ENCODE measurements at places on chromosomes 6 and 20.

DNA sequence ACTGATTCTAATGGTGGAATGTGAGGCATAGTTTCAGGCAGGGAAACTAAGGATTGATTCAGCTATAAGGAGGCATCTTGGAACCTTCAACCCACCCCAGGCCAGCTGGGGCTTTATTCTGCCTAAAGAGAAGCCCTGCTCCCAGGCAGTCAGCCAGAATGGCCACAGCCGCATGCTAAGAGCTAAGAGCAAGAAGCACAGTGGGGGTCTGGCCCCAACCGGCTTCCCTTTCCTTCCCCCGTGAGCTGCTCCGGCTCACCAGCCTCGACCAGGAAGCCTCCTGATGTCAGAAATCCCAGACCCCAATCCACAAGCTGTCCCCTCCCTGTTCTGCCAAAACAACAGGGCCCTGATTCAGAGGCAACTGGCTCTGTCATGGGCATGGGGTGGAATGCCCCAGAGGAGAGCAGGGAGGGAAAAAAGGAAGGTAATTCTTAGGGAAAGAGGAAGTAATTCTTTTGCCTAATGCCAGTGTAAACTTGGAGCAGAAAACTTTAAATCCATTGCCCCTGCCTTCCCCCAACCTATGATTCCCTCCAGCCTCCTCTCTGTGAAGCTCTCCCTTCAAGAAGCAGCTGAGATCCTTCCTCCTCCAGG, 6.9 kb downstream of the GRM4 start:
- DNase-seq = no peak

- no peak for DNase-seq
These were observed 344.7 kb downstream of the CDH26 start for GRCh38 chr20:60302875-60303274.

GRCh38 chr6:7252390-7252789, 60.6 kb downstream of the SSR1 start:
- no peak for DNase-seq

- no peak for DNase-seq
These were observed 88.8 kb downstream of the GMPR start for GRCh38 chr6:16326971-16327776.

GRCh38 chr6:45625191-45625664, 247.5 kb upstream of the SUPT3H start:
- DNase-seq = no peak

GRCh38 chr6:104459543-104459942, 400.2 kb downstream of the HACE1 start:
- no peak for DNase-seq

GRCh38 chr6:49384904-49385303, 78.1 kb downstream of the MMUT start:
- DNase-seq = no peak

- DNase-seq = no peak
These were observed 83.2 kb downstream of the LAMP5 start for GRCh38 chr20:9597547-9597946.

DNA sequence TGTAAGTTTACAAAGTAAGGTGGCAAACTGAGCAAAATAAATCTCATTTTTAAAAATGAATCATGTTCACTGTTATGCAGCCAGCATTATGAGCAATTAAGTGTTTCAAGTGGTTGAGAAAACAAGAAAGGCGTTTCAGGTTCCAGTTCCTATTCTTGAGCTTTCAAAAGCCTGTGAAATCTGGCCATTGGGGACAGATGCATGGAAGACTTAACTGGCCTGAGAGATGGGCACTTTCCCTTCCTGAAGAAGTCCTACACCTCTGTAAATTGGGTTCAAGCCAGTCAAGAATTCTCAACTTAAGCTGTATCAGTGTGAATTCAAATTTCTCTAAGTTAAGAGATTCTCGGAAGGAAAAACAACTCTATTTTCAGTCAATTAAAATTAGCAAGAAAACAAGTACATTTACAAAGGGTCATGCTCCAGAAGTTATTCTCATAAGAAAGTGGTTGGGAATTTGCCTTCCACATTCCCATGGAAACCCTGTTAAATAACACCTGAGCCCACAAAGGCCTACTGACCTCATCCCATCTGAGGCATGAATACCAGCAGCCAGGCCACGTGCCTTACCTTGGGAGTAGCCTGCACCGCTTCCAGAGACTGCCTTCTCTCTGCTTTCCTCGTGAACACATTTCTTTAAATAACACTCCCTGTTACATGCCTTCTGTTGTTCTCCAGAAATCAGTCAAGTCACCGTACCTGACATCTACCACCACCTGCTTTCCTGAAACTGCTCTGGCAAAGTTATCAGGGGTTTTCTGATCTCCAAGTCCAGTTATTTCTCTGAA, 19.4 kb downstream of the MAP3K5 start:
- no peak for DNase-seq

DNA sequence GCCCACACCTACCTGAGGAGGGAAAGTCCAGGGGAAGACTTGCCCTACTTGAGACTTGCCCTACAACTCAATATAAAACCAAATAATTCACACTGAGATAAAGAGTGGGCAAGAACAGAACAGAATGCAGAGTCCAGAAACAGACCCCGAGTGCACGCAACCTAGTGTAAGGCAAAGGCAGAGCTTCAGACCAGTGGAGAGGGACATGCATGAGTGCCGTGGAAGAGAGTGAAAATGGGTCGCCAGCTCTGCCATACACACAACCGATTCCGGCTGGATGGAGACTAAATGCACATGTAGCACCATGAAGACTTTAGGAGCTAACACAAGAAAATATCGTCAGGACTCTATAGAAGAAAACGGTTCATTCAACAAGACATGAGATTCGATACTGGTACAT, 58.8 kb upstream of the CST7 start:
- DNase-seq = no peak

- no peak for DNase-seq
These were observed 62.7 kb upstream of the SULF2 start for GRCh38 chr20:47847884-47848485.

DNA sequence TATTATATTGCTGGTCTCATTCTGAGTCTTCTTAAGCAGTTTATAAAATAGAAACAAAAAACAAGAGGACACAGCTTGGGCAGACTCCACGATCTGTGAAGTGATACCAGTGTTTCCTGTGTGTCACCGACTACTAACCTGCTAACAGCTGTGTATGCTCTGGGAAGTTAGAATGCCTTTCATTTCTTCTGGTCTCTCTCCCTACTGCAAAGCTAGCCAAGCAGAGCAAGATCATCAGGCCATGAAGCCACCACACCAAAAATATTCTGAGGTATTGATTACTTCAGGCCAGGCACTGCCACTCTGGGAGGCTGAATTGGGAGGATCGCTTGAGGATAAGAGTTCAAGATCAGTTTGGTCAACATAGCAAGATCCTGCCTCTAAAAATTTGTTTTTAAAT, 46.9 kb upstream of the SMIM29 start:
- DNase-seq = no peak

DNA sequence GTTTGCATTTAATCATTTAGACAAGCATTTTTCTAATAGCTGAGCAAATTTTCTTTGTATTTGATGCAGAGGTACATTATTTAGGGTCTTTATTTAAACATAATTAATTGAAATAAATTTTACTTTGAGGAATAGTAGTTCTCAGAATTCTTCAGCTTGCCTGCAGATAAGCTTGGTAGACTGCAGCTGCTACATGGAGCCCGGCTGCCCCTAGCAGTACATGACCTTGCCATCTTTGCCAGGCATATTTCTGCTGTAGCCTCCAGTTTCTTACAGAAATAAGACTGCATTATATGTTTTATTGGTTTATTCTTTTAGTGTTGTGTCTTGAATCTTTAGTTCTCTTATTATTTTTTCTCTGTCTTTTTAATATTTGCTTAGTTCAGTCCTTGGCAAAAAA, 396.8 kb downstream of the QKI start:
- no peak for DNase-seq

DNA sequence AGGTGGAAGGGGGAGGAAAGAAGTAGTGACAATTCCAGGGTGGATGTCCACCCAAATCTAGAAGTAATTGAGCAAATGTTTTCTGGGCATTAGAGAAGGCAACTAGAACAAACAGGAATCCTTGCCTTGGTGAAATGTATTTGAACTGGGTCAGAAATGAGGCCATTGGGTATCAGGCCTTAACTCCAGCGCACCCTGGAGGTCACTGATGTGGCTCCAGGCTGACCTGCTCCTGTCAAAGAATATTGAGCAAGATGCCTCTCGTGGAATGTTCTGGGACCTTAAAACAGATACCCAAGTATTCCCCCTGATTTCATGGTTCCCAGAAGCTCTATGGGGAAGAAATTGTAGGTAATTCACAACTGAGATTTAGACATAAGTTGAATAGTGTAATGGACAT, 6.9 kb downstream of the HLA-DPB1 start:
- DNase-seq = no peak

- no peak for DNase-seq
These were observed 64.4 kb upstream of the BMP2 start for GRCh38 chr20:6703047-6703446.

- no peak for DNase-seq
These were observed 169.0 kb downstream of the QKI start for GRCh38 chr6:163583558-163583957.

- DNase-seq = peak; percentile 51
These were observed 162.2 kb downstream of the TBXT start for GRCh38 chr6:166005401-166005943.

DNA sequence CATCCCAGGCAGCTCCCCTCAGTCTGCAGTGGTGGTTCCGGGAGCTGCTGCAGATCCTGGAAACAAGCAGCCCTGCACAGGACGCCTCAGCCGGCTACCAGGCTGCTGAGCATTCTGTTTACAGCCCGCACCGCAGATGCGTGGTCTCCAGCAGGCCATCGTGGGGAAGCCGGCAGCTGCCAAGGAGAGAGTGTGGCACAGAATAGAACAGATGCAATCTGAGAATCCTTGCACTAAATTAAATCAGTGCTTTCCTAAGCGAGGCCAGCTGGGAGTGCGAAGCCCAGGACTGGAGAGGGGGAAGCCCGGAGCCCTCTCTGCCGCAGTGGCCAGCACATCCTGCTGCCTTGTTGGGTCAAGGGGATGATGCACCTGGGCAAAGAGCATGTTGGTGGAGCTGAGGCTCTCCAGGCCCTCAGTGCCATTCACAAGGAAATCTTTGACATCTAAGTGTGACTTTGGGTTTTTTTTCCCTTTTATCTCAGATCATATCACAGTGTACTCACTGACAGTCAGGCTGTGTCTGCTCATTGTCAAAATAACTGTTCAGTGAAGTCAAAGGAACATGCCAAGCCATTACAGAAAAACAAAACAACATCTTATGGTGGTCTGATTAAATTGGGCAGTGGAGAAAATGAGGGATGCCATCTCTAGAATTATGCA, 118.1 kb downstream of the SYNDIG1 start:
- DNase-seq = no peak

DNA sequence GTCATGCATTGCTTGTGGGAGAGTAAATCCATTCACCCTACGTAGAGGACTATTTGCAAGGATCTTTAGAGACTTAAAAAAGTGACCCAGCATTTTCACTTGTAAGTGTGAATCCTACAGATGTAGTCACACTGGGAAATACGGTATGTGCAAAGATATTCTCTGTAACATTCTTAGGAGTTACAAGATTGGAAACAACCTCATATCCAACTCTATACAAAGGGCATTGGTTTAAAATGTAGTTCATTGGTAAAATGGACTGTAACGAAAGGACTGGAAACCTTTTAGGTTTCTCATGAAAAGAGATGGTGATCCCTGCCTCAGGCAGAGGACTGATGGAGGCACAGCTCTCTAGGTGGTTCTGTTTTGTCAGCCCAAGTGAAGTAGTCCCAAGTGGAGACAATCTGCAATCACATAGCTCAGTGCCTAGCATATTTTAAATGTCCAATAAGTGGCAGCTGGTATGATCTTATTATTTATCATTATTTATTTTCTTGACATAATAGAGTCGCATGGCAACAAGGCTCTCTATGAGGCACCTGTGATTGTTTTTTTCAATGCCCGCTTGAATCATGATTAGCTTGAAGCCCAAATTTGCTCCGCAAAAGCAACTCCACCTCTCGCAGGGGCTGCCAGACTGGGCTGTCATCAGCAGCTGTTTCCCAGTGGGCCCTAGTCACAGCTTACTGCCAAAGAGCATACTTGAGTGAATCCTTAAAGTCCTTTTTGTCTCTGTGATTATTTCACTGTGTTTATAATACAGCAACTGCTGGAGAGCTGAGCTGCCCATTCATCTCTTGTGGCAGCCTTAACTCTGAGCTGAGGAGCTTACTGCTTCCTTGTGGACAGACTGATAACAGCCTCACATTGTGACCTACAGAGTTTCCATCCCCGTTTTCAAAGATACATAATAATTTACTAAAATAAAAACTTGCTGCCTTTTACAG, 19.8 kb upstream of the ENPP1 start:
- DNase-seq = no peak

DNA sequence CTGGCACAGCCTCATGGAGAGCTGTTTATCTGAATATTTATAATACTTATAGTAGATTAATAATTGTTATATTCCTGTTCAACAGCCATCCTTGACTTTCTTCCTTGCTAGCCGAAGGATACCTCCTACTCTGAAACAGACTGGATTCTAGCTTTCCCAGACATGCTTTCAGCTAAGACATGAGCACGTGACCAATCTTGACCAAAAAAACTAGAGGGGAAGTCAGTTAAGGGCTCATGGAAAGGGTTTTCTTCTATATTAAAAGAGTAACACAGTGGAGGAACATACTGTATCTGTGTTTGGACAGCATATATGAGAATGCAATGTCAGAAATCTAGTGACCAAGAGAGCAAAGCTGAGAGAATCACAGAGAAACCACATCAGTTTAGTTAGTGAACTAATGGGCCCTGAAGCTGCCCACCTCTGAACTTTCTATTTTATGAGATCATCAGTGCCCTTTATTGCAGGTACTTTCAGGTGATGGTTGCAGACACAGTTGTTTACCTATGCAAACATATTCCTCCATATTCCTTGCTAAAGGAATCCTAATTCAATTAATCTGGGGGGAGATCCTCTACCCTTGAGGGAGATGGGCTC, 140.4 kb upstream of the SLC24A3 start:
- no peak for DNase-seq

- DNase-seq = no peak
These were observed at the start of gene GABRR1 for GRCh38 chr6:89217299-89217910. Gene GABRR1, minus strand, starts transcription at chr6:89217358. Its CDS starts 36 bp downstream, at chr6:89217322.

- no peak for DNase-seq
These were observed 26.4 kb upstream of the SIRPA start for GRCh38 chr20:1868856-1869255.

- no peak for DNase-seq
These were observed 294.0 kb downstream of the SOX4 start for GRCh38 chr6:21887231-21888185.

GRCh38 chr20:44961011-44961869, 1.0 kb upstream of the TOMM34 start:
- no peak for DNase-seq

GRCh38 chr6:52560462-52560861, 16.4 kb downstream of the TRAM2 start:
- no peak for DNase-seq

GRCh38 chr6:4017834-4018170, 61.1 kb downstream of the FAM217A start:
- DNase-seq = no peak

DNA sequence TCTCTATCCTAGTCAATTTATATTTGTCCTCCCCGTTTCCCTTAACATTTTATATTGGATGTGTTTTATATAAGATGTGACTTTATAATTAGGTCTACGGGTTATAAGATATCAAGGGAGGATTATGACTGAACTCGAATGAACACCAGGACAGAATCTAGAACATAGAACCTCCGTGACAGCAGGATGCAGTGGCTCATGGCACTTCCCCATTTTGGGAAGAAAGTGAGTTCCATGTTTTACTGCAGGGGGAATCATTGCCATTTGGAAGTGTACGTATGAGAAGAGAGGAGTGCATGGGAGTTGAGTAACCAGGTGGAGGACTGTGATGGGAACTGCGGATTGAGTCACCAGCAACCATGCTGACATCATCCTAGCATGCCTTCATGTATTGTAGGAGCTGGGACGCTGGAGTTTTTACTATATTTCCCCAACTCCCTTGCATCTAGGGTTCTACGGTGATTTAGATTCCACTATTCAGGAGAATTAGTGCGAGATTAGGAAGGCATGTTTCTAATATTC, 56.1 kb upstream of the FOXC1 start:
- DNase-seq = no peak
